ENCODE measurements at places on chromosomes 12 and 14.

GRCh38 chr14:60508707-60509437 lies at the start of gene SIX6:
Gene SIX6 (plus strand): TSS chr14:60509146. CDS start chr14:60509399, 253 bp downstream.
- peak; percentile 22 for DNase-seq

DNA sequence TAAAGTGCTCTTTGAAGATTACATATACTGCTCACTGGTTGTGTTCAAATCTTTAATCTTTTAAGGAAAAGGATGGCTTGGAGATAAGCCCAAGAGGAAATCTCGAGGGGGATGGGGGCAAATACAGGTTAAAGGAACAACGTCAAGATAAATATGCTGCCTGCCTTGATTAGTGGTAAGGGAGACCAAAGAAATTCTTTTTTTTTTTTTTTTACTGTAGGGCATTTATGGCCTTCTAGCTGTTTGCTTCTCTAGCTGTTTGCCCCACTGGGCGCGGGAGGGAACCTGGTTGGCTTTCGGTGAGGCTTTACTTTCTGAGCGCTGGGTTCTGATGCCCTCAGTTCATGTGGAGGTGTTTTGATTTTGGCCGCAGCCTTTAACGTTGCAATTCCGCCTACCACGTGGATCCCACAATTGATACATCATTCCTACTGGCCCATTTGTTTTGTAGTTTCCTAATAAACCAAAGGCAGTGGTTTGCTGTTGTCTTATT lies 5.7 kb downstream of the CCND2 start:
- no peak for DNase-seq

- DNase-seq = no peak
Observed at GRCh38 chr14:22456998-22457594, 131.9 kb downstream of the DAD1 start.

- DNase-seq = no peak
Observed at GRCh38 chr14:73895939-73896338, 9.3 kb downstream of the ZNF410 start.

DNA sequence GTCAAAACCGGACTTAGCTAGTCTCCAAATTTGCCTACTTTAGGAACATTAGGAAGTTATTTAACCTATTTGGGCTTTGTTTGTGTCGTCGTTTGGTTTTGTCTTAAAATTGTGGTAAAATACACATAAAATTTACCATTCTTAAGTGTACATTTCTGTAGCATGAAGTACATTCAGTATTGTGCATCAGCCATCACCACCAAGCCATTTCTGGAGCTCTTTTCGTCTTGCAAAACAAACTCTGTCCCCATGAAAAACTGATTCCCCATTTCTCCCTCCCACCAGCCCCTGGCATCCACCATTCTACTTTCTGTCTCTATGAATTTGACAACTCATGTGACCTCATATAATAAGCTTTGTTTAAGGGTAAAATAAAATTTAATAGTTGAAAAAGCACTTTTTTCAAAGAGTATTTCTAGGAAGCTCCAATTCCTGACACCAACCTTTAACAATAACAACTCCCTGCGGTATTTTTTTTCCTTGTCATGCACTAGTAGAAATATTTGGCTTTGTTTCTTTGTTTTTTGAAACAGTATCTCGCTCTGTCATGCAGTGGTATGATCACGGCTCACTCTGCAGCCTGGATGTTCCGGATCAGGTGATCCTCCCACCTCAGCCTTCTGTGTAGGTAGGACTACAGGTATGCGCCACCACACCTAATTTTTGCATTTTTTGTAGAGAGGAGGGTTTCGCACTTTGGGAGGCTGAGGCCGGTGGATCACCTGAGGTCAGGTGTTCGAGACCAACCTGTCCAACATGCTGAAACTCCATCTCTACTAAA lies 3.6 kb upstream of the UBC start:
- DNase-seq = peak; percentile 60

- DNase-seq = peak; percentile 97
Observed at GRCh38 chr12:105933671-105934665, 204.8 kb downstream of the NUAK1 start.

- DNase-seq = peak; percentile 86
Observed at GRCh38 chr14:22994762-22995275, 12.5 kb upstream of the AJUBA start.

GRCh38 chr12:470133-470532 lies 10.4 kb downstream of the B4GALNT3 start:
- DNase-seq = no peak
